Activated naive CD4-positive, alpha-beta T cell treated with anti-CD3 and anti-CD28 coated beads, Interleukin-2, amount 10 ng/mL, durations not matched to agents 7 days and 5 days (primary cell): ENCODE measurements at places on chromosomes 2 and 18.

GRCh38 chr2:36965751-36966369 lies 476 bp downstream of the STRN start:
- H3K4me1 ChIP-seq = peaks cover 57% of the 10 kb centered on the region
- DNase-seq = peak; percentile 70
- peak overlapping the region; percentile 93 for H3K27ac ChIP-seq
- peaks cover 18% of the 10 kb centered on the region for H3K36me3 ChIP-seq

DNA sequence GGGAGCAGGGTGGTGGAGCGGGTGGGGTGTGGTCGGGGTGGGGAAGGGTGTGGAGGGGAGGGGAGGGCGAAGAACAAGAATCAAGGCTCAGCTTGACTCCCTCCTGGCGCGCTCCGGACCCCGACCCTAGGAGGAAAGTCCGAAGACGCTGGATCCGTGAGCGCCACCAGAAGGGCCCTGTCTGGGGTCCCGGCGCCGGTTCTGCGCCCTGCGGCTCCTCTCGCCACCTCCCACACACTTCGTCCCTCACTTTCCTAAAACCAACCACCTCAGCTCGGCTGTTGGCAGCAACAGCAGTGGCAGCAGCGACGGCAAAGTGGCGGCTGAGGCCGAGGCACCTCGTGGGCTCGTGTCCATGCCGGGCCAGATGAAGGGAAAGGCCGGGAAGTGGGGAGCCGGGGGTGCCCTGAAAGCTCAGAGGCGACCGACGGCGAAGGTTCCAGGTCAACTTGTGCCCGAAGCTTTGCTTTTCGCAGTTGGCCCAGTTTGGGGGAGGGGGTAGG lies 2.1 kb downstream of the KLHL14 start:
- H3K4me3 ChIP-seq = no peak overlapping the region
- H3K27me3 ChIP-seq = peaks cover 62% of the 10 kb centered on the region
- H3K36me3 ChIP-seq = no peaks in the 10 kb centered on the region
- no peaks in the 10 kb centered on the region for H3K4me1 ChIP-seq
- no peak overlapping the region for H3K27ac ChIP-seq
- DNase-seq = no peak

GRCh38 chr2:239201531-239201876 lies 199.3 kb downstream of the HDAC4 start:
- H3K4me3 ChIP-seq = no peak overlapping the region
- H3K27me3 ChIP-seq = no peaks in the 10 kb centered on the region
- H3K27ac ChIP-seq = no peak overlapping the region
- H3K36me3 ChIP-seq = peaks cover 47% of the 10 kb centered on the region
- DNase-seq = no peak
- H3K4me1 ChIP-seq = peaks cover 32% of the 10 kb centered on the region

DNA sequence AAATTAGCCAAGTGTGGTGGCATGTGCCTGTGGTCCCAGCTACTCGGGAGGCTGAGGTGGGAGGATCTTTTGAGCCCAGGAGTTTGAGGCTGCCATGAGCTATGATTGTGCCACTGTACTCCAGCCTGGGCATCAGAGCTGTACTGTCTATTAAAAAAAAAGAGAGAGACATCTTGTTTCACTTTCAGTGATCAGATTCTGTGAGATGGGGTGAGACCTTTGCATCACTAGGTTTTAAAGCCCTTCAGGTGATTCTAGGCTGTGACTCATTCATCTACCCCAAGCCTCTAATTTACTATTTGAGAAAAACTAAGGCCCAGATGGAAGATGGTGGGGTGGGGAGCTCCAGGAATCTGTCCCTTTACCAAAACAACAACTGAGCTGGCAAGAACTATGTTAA lies 7.1 kb downstream of the C2orf92 start:
- no peaks in the 10 kb centered on the region for H3K36me3 ChIP-seq
- peaks cover 8% of the 10 kb centered on the region for H3K27me3 ChIP-seq
- H3K4me3 ChIP-seq = no peak overlapping the region
- peaks cover 10% of the 10 kb centered on the region for H3K4me1 ChIP-seq
- no peak overlapping the region for H3K27ac ChIP-seq

DNA sequence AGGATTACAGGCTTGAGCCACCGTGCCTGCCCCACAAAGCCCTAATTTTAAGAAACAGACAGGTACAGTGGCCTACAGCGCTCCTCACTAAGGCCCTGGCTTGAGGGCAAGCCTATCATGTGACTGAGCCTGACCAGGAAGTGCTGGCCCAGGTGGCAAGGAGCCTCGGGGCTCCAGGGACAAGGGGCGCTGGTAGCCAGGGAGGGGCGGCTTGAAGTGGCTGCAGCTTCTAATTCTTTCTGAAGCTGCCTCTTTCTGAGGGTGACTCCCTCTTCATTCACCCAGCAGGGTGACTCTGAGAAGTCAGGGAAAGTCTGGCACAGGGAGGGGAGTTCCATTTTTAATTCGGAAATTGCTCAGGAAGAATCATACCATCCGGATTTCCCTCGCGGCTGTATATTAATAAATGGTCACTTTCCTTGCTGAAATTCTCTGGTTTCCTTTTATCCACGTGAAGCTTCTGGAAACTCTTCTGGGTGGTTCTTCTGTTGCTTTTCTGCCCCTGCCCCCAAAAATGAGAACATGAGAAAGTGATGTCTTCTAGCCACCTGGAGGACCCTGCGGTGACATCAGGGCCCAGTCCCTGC lies 115.7 kb downstream of the FAM210A start:
- peaks cover 17% of the 10 kb centered on the region for H3K36me3 ChIP-seq
- peak overlapping the region; percentile 71 for H3K4me3 ChIP-seq
- DNase-seq = no peak
- H3K27ac ChIP-seq = peak overlapping the region; percentile 90
